Activated CD8-positive, alpha-beta memory T cell treated with anti-CD3 and anti-CD28 coated beads for 48 hours (primary cell): ENCODE measurements at places on chromosomes 4 and X.
A peak's percentile ranks its signal among the peaks of the same experiment; 100 is the strongest.

GRCh38 chr4:24559889-24560288 lies 24.5 kb downstream of the DHX15 start:
- no peak for DNase-seq

DNA sequence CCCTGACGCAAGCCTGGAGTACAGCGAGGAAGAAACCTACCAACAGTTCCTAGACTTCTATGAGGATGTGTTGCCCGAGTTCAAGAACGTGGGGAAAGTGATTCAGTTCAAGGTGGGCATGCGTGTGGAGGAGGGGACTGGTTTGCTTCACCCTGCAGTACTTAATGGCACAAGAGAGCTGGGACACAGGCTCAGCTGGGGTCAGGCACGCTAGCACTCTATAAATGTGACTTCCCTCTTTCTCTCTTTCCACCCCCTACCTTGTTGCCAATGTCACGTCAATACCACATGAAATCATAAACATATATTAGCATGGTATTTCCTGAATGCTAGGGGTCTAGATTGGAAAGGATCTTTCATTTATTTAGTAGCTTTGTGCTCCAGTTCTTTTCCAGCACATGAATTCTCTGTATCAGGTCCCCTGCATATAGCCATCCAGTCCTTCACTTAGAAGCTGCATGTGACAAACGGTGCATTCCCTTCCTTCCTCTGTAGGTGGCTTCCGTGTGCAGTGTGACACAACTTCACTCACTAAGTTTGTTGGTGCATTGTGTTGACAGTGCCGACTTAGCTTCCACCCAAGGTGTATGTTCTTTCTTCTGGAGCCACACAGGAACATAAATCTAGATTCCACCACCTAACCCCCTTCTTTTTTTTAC lies 25.6 kb downstream of the ZRSR2 start:
- no peak for DNase-seq

GRCh38 chr4:89894649-89895550 lies at the start of gene MMRN1:
MMRN1 (plus strand) TSS chr4:89894854; CDS start chr4:89894972, 118 bp downstream.
- DNase-seq = no peak

GRCh38 chr4:163558539-163559044 lies 64.1 kb downstream of the TMA16 start:
- DNase-seq = no peak

DNA sequence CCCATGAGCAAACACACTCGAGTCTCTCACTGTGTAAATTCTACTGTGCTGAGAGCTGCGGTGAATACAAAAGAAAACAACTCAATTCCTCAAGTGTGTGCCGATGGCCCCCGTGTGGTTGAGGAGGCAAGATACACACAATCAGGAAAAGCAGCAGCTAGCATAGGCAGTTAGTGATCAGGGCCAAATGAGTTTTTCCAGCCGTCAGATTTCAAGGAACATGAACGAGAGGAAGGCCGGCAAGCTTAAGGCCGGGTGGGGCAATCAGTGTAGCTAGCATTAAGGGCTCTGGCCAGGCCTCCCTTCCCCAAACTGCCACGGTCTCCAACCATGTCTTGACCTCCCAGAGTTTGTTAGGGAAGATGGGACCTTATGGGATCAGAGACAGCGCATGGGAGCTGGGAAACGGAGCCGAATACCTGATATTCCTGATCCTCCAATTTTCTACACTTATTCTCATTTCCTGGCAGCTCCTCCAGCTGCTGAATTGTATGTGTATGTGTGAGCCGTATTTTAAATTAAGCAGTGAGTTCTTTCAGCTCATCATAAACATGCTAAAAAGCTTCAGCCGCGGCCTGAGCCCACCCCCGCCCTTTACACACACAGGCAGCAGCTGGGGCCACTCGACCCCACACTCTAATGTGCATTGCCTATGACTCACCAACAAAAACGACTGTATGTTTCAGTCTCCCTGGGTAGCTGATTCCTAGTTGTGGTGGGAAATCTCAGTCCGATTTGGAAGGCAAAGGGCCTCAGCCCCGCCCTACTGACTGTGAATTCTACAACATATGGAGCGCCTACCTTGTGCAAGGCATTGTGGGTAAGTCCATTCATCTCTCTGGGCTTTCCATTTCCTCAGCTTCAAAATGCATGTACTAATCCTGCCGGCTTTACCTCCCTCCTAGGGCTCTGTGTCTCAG lies 59.9 kb downstream of the RTL9 start:
- no peak for DNase-seq

DNA sequence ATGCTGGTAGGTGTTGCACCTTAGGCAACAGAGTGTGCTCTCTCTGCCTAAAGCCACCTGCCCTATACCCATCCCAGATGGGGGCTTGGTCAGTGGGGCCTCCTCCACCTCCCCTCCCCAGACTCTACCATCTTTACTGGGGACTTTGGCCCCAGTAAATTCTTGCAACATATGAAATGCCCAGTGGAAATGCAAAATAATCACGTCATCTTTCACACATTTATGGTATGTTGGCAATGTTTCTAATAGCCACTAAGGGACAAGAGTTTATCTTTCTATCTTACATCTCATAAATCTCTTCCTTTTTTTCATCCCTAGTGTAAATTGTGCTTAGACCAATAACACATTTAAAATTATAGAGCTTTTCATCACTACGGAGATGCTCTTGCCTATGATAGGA lies 103.0 kb upstream of the MAML3 start:
- DNase-seq = no peak

DNA sequence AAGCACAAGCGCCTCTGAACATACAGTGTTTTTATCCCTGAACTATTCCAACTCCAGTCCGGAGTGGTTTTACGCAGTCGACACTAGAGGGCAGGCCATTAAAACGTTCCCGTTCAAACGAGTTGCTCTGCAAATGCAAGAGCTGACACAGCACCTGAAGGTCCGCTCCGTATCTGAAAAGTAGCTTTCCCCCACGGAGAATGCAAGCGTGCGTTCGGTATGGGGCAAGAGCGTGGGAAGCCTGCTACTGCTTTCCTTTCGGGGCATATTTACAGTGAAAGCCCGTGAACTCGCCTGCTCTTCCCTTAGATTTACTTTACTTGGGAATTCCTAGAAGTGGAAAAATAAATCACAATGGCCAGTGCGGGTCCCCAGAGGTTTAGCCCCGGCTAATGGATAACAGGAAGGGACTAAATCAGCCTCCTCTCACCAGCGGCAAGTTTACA lies 190.8 kb downstream of the TSPAN5 start:
- DNase-seq = peak; percentile 33

GRCh38 chr4:82415922-82416365 lies 14.3 kb downstream of the HNRNPDL start:
- DNase-seq = no peak

- no peak for DNase-seq
Measured at GRCh38 chrX:30151964-30152363, 63.4 kb upstream of the MAGEB2 start.

GRCh38 chr4:143559757-143560147 lies 46.2 kb downstream of the SMARCA5 start:
- DNase-seq = peak; percentile 10

DNA sequence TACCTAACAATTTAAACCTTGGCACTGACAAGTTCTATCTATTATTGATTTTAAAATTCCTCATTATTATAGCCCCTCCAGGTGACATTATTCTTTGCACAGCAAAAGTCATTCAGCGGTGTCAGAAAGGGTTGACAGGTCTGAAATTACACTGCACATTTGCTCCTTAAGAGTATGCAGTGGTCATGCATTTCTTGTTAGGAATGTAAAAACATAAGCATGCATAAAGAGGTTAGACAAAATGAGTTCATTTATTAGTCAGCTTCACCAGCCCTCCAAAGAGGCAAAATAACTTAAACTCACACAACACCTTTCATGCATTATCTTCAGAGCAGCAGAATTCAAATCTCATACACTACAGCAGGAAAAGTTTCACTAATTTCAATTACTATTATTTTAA lies 158.8 kb downstream of the HNRNPD start:
- no peak for DNase-seq

- no peak for DNase-seq
Measured at GRCh38 chr4:10977534-10977933, 293.0 kb upstream of the CLNK start.

DNA sequence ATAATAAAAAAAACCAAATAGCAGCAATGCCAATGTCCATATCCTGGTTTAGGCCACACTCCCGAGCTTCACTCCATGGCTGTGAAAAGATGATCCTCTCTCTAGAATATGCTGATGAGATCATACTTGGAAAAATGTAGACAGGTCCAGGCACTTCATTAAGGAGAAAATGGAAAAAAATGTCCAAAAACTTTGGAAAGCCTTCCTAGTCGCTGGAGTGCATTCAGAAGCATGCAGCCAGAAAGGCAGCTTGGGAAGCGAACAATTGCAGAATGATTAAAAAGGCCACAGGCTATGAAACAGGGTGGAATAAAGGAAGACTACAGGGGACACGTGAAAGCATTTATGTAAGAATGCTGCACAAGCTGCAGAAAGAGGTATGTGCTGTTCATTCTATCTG lies 165.6 kb upstream of the HCCS start:
- DNase-seq = no peak

DNA sequence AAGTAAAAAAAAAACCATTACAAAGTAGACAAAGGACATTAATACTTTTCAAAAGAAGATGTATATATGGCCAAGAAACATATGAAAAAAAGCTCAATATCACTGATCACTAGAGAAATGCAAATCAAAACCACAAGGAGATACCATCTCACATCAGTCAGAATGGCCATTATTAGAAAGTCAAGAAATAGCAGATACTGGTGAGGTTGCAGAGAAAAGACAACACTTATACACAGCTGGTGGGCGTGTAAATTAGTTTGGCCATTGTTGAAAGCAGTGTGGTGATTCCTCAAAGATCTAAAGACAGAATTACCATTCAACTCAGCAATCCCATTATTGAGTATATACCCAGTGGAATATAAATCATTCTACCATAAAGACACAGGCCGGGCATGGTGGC lies 39.3 kb downstream of the TASL start:
- DNase-seq = no peak

DNA sequence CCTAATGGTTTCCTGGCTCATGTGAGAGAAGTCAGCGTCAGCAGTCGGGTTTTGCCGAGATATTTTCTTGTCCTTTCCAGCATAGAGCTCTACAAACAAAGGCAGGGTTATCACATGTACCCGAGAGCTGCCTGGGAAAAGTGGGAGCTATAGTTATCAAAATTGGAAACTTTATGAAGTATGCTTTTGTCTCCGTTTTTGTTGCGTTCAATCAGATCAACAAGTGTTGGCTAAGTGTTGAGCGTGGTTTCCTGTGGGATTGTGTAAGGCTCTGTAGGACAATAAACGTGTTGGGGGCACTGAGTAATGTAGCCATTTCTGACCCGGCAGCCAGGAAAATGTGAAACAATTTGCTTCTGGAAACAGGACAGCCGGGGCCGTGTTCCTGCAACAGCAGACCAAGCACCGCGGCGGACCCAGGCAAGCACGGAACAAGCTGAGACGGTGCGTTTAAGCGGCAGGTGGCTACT lies at the start of gene BMX:
TSS of gene BMX (plus strand) at position 311 of the 470 bp plus-strand sequence. CDS start 7,547 bp downstream, outside the sequence.
- DNase-seq = no peak

DNA sequence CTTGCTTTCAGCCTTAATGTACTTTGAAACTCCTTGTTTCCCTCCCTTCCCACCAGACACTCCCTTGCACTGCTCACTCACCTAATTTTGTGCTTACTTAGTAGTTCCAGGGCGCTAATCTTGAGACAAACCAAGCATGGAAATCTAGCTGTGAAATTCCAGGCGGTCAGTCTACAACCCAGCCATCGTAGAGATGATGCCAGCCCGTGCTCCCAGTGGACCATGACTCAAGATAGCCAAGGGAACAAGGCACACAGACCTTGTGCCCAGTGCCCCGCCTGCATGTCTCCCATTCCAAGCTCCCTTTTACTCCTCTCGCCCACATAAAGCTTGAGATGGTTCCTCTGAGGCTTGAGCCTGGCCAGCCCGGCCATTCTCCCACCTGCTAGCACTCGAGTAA lies 11.1 kb downstream of the TREX2 start:
- DNase-seq = no peak

DNA sequence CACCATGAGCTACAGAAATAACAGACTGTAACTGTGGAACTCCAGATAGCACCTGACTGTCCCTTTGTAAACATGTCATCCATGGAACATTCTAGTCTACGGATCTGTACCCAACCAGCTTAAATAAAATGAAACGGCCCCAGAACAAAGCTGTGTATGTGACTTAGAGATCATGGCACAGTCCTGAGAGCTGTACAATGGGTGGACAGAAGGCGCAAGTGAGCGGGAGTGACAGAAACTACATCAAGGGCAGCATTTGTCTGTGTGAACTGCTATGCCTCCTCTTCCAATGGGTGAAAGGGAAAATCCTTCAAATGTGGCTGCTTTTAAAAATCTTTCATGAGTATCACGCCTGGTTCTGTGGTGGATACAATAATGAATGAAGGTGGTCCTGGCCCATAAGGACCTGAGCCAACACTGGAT lies 72.5 kb downstream of the FAT1 start:
- no peak for DNase-seq
